ENCODE measurements at places on chromosomes 1 and 21. TPM values are rescaled to one million over a fixed set of nuclear protein-coding genes. Genes with fewer than 3 reads are reported as not detected.
A peak's percentile ranks its signal among the peaks of the same experiment; 100 is the strongest.

GRCh38 chr1:184649451-184649888, 105.2 kb downstream of the EDEM3 start:
- DNase-seq: no peak

DNA sequence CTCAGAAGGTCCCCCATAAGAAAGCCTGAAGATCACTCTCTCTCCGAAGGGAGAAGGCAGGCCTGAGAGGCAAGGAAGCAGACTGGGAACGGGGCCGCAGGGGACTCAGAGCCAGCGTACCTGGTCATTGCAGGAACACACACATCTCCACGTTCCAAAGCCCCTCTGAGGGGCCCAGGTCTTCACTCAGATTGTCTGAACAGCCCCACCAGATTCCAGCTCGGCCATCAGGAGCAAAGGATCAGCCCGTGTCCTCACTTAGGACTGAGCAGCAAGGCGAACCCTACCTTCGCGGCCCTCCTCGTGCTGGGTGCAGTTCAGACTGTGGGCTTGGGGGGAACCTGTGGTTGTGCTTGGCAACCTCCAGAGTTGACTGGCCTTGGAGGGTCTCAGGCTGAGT, 43.9 kb upstream of the SOX13 start:
- no peak for DNase-seq

GRCh38 chr1:212284332-212284743, 872 bp upstream of the PPP2R5A start:
- DNase-seq: peak; percentile 65

GRCh38 chr1:31587720-31588423, 11.6 kb downstream of the TINAGL1 start:
- peak; percentile 59 for DNase-seq

DNA sequence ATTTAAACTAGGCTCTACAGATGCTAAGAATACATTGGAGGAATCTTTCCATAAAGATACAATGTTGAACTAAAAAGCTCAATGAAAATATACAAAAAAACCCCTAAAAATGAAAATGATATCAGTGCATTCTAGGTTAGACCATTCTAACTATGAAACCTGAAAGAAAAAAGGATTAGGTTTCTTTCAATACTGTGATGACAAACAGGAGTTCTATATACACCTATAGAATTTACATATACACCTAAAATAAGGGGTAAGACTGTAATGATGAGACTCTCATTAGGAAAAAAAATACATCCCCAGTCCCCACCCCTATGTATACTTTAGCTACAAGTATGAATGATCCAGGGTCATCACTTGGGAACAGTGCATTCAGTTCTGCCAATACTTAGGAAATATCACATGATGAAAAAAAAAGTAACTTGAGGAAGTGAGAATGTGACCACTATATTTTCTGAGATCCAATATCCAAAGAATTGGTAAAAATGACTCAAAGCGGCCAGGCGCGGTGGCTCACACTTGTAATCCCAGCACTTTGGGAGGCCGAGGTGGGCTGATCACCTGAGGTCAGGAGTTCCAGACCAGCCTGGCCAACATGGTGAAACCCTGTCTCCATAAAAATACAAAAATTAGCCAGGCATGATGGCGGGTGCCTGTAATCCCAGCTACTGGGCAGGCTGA, 26.3 kb downstream of the SELENOF start:
- no peak for DNase-seq

GRCh38 chr1:35857830-35858229, 25.2 kb upstream of the AGO1 start:
- DNase-seq: no peak

The RGSL1 gene
- total RNA-seq: not detected

The VANGL2 gene
- total RNA-seq: not detected
